ENCODE measurements at places on chromosomes 1 and 21.
A peak's percentile ranks its signal among the peaks of the same experiment; 100 is the strongest.

GRCh38 chr21:41560661-41561158 lies 52.8 kb upstream of the TMPRSS2 start:
- no peak for DNase-seq

- DNase-seq, result no peak
Measured at GRCh38 chr1:214702556-214702955, 99.6 kb downstream of the CENPF start.

DNA sequence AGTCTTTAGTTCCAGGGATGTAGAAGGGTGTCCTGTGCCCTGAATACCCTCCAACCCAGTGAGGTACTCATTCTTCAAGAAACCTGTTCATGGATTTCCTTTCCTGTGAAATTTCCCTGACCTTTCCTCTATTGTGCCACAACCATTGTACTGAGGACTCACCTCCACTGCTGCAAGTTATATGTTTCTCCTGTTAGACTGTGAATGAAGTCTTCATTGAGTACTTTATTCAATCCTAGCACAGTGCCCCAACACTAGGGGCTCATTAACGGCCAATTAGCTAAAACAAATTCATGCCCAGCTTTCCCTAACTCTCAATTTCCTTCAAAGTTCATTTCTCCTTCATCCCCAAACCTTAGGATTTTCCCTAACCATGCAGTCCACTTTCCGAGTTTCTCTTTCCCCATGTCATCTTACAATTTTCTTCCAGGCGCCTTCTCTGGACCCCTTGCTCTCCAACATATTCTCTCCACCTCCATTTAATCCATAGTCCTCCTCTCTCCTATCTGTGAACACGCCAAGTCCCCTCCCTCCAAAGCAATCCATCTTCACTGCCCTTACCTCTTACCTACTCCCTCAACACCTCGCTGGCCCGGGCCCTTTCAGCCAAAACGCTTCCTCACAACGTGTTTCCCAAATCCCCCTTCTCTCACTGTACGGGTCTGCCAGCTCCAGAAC lies 1.3 kb downstream of the TRIM33 start:
- no peak for DNase-seq

- no peak for DNase-seq
Measured at GRCh38 chr1:22452481-22452957, 868 bp downstream of the ZBTB40 start.

DNA sequence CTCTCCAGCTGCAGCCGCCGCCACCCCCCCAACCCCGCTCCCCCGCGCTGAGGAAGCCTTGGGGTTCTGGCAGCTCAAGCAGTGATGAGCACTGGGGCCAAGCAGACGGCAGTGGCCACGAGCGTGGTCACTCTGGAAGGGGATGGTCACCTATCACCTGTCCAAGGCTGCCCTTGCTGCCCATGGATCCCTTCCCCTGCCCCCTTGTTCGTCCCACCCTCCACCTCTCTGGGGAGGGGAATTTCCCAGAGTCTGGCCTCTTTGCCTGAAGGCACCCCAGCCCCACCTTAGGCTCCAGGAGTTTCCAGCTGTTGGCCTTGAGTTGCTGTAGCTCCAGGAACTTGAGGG lies 7.2 kb upstream of the SMIM12 start:
- no peak for DNase-seq

GRCh38 chr1:54973205-54973921 lies 7.1 kb upstream of the TMEM61 start:
- DNase-seq, result no peak

- no peak for DNase-seq
Measured at GRCh38 chr1:54024358-54024757, 6.4 kb upstream of the LDLRAD1 start.

- DNase-seq, result no peak
Measured at GRCh38 chr21:36994501-36995158, 11.9 kb upstream of the RIPPLY3 start.

GRCh38 chr1:15803380-15803779 lies 4.1 kb downstream of the UQCRHL start:
- DNase-seq, result no peak

DNA sequence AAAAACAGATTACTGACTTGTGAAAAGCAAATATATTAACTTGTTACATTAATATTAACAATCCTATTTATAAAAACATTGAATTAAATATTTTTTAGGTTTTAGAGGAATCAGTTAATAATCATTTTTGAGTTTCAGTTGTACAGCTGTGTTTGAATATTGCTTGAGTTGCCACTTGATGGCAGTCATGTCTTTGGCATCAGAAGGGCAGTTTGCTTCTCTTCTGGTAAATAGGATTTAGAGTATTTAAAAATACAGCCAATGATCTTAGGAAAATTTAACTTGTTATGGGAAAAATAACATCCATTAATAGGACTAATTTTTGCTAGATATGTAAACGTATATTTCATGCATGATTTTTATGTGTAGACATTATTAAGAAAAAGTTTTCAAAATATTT lies 234.1 kb downstream of the NCAM2 start:
- DNase-seq, result no peak

DNA sequence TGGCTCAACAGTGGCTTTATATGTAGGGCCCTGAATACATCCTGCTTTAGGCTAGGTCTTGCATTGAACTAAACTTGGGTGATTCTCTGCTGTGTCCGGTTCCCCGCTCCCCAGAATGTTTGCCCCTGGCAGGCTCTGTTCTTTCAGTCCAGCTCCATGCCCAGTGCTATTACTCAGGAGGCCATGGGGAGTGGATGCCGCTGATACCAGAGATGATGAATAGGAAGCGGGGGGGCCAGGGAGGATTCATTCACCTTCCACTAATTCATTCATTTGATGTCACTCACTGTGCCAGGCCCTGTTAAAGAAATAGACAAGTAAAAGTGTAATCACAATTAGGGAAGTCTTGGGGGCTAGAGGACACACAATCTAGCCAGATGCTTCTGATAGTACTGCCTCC lies 83.8 kb downstream of the TMEM53 start:
- DNase-seq, result no peak

DNA sequence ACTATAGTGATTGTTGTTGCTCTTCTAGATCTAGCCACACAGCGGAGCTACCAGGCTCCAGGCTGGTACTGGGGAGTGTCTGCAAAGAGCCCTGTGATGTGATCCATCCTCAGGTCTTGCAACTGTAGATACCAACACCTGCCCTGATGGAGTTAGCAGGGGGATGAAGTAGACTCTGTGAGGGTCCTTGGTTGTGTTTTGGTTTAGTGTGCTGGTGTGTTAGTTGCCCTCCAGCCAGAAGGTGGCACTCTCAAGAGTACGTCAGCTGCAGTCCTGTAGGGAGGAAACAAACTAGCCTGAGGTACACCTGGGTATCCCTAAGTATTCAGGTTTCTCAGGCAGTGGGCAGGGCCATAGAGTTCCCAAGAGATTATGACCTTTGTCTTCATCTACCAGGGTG lies 81.2 kb upstream of the TMPRSS2 start:
- no peak for DNase-seq

DNA sequence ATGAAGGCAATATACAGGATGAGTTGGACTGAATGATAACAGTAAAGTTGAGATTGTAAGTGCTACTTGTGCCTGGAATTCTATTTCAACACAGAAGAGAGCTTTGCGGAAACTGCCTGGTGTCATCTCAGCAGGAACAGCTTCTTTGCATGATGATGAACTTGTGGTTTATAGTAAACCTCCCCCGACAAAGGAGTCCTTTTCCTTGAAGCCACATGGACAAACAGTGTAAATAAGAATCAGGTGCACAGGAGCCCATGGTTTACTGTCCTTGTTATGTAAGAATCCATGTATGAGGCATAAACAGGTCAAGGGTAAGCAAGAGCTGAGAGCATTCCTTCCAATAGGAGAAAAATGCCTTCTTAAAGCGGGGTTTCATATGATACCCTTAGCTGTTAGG lies 66.2 kb downstream of the PCNX2 start:
- DNase-seq, result no peak

GRCh38 chr1:76942549-76942948 lies 75.3 kb downstream of the ST6GALNAC5 start:
- DNase-seq, result no peak

- DNase-seq, result peak; percentile 31
Measured at GRCh38 chr1:203338335-203339036, 12.4 kb downstream of the FMOD start.

DNA sequence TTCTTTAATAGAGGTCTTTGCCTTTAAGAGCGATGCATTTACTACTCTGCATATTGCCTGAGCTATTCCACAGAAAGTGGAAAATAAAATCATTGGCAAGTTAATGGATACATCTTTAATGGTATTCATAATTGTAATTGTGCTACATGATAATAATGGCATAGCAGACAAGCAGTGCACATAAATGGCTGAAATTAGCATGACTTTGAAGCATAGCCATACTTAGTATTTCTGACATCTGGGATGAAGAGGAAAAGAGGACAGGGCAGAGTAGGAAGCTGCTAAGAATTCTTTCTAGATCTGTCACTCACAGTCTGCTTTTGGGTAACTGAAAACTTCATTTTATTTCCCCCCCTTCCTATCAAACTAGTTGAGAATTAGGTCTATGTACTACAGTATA lies 195.0 kb upstream of the NRIP1 start:
- no peak for DNase-seq

DNA sequence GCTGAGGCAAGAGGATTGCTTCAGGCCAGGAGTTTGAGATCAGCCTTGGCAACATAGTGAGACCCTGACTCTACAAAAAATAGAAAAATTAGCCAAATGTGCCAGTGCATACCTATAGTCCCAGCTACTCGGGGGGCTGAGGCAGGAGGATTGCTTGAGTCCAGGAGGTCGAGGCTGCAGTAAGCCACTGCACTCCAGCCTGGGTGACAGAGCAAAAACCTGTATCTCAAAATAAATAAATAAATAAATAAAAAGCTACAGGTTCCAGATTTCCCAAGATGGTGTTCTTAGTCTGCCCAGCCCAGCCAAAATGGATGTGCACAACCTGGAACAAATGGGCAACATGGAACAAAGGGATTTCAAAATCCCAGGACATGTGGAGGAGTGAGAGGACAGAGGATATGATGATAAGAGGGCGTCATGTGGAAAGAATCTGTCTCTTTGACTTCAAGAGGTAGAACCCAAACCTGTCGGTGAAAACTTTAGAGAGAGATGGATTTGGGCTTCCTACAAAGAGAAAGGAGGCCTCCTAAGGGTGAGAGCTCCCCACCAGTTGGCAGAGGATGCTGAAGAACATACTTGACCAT lies 3.2 kb downstream of the EDARADD start:
- DNase-seq, result no peak

- DNase-seq, result no peak
Measured at GRCh38 chr1:27966402-27967105, 6.8 kb downstream of the XKR8 start.

- no peak for DNase-seq
Measured at GRCh38 chr21:18170829-18171228, 73.8 kb upstream of the CHODL start.

DNA sequence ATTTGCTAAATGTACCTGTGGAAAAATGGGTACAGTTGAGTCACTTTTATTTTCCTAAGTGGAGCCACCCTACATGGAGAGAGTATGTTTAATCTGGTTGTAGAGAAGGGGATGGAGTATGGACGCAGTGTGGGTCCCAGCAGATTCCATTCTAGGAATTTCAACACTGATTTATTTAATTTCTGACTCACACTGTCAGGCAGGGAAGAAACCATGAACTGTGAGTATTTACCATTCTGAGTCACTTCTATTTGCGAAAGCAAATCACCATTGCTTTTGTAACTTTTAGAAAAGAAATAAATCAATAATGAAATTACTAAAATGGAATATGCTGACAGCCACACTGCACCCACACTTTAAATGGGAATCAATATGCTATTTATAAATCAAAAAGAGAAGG lies 339.0 kb downstream of the DSCAM start:
- DNase-seq, result no peak

- no peak for DNase-seq
Measured at GRCh38 chr1:50270926-50271325, 152.3 kb downstream of the DMRTA2 start.

DNA sequence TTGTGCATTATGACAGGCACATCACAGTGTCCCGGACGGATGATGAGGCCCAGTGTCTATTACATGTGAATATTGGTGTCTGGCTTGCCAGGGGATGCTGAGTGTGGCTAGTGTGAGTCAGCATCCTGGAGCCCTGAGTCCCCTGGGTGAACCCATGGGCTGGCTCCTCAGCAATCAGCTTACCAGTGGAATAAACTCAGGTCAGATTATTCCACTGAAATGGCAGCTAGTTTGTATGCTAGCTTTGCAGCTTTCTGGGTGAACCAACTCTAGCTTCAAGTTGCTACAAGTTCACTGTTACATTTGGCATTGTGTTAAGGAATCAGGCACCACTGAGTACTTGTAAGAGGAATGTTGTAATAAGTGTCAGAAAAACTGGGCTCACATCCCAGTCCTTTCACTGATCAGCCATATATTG lies 23.9 kb upstream of the RPTN start:
- no peak for DNase-seq

Data from HS-27A (cell line).